ENCODE measurements at places on chromosomes 3 and 15. TPM values are rescaled to one million over a fixed set of nuclear protein-coding genes. Genes with fewer than 3 reads are reported as not detected.

The ASB14 gene
- 0.12 TPM for total RNA-seq

The GMPPB gene
- total RNA-seq: 23.7 TPM

The ANKDD1A gene
- 6.9 TPM for total RNA-seq

The TNIK gene
- total RNA-seq: 14.9 TPM

The MRAS gene
- 31.3 TPM for total RNA-seq

The PYGO1 gene
- 13.1 TPM for total RNA-seq

The ALG1L2 gene
- 1.8 TPM for total RNA-seq

The NANOGP8 gene
- 1.7 TPM for total RNA-seq

Data from metanephros (tissue), 2 donors.